ENCODE measurements at places on chromosomes 2 and 18.

DNA sequence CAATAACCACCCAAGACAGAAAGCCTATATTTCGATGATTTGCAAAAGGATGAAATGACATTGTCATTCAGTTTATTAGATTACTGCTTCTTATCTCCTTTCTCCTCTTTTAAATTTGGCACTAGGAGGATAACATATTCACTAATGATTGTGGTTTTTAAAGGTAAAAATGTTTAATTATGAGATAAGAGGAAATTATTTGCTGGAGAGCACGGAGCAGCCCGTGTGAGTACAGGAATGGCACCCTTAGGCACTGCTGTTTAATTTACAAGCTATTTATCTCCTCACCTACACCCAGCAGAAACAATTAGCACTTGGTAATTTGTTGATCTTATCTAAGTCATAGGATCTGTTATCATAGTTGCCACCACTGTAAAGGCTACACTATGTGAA, 87.4 kb upstream of the SP3 start:
- no peak for DNase-seq

DNA sequence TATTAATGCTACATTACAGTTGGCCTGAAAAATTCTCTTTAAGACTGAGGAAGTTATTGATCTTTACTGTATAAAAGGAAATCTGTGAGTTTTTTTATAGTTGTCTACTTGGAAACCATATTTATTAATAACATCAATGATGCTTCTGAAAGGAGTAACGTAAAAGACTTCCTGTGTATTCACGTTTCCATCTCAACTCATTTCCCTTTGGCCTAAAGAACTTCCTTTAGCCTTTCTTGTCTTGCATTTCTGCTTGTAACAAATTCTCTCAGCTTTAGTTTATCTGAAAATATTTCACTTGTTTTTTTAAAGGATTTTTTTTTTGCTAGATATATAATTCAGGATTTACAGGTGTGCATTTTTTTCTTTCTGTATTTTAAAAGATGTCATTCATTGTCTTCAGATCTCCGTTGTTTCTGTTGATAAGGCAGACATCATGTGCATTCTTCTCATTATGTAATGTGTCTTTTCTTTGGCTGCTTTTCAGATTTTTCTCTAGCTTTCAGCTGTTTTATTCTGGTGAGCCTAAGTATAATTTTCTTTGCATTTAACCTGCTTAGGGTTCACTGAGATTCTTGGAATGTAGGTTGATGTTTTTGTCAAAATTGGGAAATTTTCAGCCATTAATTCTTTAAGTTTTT, 159.0 kb upstream of the DAPL1 start:
- DNase-seq, result no peak

- no peak for DNase-seq
These were observed 25.1 kb upstream of the B3GNT7 start for GRCh38 chr2:231370429-231370748.

DNA sequence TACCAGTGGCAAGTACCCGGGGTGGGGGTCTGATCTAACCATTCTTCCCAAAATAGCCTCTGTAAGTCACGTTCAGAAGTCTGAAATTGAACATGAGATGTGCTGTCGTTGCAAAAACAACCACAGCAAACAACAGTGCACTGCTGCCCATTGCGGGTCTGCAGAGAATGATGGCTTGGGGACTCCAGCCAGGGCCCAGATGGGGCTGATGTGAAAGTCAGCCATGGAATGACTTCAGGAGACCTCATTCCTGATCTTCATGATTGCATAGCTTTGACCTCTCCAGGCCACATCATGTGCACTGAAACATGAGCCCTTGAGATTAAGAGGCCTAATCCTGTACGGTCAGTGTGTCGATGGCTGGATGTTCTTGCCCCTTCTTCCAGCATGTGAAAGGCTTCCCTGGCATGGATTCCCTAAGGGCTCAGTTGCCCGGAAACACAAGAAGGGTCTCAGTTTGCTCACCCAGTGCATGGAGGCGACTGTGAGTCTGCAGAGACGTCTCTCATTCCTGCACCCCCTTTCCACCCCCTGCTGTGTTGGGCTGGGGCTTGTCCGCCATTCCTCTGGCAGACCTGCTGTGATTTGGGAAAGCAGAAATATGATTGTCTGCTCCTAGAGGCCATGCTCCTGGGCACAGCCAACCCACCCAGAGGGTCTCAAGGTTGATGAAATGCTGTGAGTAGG, 191.6 kb downstream of the SEPTIN10 start:
- DNase-seq, result no peak

- no peak for DNase-seq
These were observed 440.0 kb downstream of the ZNF516 start for GRCh38 chr18:76055025-76055424.

GRCh38 chr18:46761059-46761769, 4.4 kb upstream of the ST8SIA5 start:
- DNase-seq, result no peak

DNA sequence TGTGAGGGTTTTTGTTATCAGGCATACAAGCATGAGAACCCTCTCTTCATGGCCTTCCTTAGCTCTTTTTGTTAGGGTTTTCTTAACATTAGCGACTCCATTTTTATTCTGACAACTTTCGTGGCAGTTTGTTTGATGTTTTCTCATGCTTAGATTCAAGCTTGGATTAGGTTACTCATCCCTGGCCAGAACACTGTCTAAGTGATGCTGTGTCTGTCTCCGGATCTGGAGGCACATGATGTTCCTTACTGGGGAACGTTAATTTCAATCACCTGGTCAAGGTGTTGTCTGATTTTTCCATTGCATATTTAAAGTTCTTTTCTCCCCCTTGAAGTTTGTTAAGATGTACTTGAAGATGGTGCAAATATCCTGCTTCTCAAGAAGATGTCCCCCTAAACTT, 40.7 kb downstream of the DYSF start:
- DNase-seq, result no peak

DNA sequence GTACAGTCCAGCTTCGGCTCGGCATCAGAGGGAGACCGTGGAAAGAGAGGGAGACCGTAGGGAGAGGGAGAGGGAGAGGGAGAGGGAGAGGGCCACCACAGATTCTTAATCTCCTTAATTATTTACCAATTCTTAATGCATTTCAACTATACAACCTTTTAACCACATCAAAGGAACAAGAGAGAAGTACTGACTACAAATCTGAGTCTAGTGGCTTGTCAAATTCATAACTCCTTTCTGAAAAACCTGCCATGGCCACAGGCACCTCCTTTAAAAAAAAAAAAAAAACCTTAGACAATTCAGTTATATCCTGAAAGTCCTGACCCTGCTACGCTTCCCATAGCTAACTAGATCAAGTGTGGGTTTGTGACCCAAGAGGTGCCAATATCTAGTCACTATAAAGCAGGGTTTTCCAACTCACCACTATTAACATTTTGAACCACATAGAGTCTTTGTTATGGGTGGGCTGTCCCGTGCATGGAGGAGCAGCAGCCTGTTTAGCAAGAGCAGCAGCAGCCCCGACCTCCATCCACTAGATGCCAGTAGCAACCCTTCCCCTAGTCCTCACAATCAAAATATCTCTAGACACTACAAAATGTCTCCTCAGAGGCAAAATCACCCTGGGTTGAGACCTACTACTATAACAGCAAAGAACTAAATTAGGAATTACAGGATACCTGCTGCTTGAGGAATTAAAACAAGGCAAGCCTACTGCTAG, 6.8 kb downstream of the ESCO1 start:
- DNase-seq, result no peak

- no peak for DNase-seq
These were observed 34.7 kb downstream of the ST3GAL5 start for GRCh38 chr2:85854166-85854509.

DNA sequence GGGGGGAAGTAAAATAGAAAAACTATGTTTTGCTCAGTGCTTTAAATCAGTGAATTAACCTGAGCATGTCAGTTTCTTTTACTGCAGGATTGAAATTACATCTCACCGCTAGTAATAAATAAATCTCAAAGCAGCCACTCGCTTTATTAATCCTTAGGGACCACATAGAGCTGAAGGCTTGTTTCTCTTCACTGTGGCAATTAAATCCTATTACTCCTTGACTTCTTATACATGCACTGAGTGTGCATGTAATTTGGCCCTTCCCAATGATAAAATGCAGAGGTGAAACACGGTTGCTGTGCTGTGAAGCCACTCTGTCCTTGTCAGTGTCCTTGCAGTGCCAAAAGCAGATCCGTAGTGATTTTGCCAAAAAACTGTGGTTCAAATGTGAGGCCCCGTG, 77.1 kb upstream of the RBM44 start:
- DNase-seq, result no peak

- DNase-seq, result no peak
These were observed 1396.8 kb upstream of the SLC39A10 start for GRCh38 chr2:194260185-194260584.

DNA sequence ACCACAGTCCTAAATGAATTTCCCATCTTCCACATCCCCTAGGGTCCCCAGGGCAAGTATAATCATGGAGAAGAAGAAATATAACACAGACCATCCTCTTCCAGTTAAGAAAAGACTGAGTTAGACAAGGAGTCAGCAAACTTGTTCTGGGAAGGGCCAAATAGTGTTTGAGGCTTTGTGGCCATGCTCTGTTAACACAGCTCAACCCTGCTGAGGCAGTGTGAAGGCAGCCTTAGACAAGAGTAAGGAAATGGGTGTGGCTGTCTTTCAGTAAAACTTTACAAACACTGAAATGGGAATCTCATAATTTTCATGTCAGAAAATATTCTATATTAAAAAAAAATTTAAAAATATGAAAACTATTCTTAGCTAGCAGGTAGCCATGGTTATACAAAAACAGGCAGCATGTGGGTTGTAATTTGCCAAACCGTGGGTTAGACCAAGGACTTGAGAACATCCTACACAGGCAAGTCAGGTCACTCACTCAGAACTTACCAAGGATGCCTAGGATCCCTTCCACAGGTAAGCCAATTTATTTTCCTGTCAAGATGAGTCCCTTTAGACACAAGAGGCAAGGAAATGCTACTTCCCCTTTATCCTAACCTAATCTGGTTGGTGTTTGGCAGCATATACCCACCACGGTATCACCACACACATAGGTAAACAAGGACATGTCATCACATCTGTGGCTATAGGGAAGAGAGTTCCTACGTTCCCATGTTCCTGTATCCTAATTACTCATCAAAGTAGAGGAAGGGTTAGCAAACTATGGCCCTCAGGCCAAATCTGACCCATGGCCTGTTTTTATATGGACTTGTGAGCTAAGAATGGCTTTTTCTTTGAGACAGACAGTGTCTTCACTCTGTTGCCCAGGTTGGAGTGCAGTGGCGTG, 31.9 kb downstream of the C2orf74 start:
- DNase-seq, result no peak

- DNase-seq, result no peak
These were observed 3.5 kb downstream of the HEATR5B start for GRCh38 chr2:37080689-37081088.

GRCh38 chr18:33837191-33837590, 259.2 kb downstream of the ASXL3 start:
- no peak for DNase-seq

GRCh38 chr2:239309398-239310245, 91.2 kb downstream of the HDAC4 start:
- no peak for DNase-seq

GRCh38 chr2:39403311-39403710, 33.8 kb downstream of the MAP4K3 start:
- no peak for DNase-seq

- DNase-seq, result peak; percentile 87
These were observed 391.5 kb upstream of the VWC2L start for GRCh38 chr2:214019229-214019972.

GRCh38 chr2:145190031-145190703, 670.2 kb upstream of the ZEB2 start:
- DNase-seq, result no peak

DNA sequence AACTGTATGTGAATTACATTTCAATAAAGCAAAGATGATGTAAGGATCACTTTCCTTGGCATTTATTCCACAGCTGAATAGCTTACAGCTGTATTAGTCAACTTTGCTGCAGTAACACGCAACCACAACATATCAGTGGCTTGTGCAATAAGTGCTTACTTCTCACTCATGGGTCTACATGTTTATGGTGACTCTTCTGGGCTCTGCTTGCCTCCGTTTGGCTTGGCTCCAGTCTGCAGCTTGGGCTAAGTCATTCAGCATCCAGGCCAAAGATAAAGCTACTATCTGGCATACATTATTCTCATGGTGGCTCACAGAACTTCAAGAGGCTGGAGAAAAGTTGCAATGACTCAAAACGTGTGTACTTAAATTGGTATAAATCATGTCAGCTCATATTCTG, 355.0 kb downstream of the RNF144A start:
- peak; percentile 1 for DNase-seq

- DNase-seq, result no peak
These were observed 108.1 kb downstream of the AQP4 start for GRCh38 chr18:26757263-26758019.

DNA sequence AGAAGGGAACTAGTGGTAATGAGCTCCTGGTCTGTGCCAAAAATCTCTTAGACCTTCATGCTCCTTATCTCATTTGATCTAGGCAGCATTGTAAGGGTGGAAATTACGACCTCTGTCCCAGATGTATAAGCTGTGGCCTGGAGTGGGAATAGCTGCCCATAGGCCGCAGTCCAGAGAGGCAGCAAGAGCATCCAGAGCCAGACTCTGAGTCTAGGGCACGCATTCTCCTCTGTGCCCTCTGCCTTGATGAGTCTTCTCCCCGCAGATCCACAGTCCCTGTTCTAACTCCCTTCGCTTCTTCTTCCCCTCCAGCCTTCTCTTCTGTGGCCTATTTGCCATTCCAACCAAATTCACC, 304.6 kb downstream of the MYCN start:
- DNase-seq, result no peak

GRCh38 chr2:117536139-117536538, 278.4 kb upstream of the DDX18 start:
- DNase-seq, result no peak

DNA sequence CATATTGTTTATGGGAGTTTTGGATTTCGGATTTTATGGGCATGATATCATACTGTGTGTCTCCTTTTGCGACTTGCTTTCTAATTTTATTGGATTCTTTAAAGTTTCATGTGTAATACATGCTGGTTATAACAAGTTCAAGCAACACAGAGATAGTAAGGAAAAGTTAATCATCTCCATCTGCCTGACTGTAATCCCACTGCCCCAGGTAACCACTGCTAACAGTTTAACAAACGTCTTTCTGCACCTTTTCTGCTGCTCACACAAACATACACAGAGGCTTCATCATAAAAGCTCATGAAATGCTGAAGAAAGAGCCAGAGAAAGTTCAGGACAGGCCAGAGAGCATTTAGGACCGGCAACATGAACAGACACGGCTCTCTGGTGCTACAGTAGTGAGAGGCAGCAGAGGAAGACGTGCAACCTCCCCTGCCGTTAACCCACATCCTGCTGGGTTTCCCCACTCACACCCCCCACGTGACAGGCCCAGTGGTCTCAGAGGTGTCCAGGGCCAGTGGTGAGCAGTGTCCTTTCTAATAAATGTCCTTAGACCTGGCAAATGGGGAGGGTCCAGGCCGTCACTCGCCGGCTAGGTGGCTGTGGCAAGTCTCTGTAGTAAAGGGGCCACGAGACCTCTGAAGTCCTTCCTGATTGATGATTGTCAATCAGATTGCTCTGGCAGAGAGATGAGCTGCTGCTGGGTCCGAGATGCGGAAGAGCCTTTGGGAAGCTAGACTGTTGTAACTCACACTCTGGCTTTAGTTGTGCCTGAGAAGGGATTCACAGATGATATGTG, 43.0 kb upstream of the SLC1A4 start:
- peak; percentile 14 for DNase-seq

Data from HFF-Myc (cell line).